ENCODE measurements at places on chromosomes 5 and 9.

DNA sequence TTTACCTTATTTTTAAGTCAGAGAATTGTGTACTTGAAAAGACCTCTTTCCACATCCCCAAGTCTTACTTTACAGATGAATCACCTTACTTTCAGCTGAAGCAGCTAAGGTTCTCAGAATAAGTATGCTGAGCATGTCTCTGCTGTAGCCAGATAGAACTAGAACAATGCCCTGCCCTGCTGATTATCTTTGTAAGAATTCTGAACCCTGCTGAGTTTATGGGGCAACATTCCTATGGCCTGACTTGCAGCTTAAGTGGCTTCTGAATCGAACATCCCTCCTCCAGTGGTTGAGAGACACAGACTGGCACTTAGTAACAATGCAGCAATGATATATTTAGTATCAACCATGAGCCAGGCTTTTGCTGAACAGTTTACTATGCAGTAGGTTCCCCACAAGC is 592.0 kb upstream of the WWC1 start:
- no peak for DNase-seq

DNA sequence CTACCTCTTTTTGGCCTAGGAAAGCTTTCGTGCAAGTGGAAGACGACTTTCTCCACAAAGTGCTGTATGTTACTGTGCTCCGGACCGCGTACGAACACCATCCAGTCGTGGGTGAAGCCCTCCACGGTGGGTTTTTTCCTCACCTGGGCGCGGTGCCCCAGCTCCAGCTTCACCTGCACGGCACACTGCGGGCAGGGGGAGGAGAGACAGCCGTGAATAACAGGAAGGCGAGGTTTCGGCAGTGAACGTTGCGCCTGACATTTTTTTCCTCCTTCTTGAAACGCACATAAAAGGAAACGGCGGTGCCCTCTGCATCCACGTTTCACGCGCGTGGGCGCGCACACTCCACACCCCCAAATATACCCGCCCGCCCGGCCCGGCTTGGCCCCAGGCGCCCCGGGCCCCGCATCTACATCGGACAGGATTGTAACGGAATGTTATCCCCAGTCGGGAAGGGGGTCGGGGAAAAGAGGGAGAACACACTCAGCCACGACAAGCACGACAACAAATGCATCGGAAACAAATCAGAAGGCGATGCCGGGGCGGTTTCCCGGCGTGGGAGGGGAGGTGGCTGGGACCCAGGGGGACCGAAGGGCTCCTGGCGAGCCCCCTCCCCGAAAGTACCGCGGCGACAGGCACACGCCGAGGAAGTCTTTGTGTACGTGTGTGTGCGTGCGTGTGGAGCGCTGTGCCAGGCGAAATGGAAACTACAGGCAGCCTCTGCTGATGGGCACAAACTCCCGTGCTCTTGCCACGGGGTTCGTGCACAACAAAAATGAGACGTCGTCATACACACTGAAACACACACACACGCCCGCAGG is 1.4 kb downstream of the MLLT3 start:
- DNase-seq: peak; percentile 17

DNA sequence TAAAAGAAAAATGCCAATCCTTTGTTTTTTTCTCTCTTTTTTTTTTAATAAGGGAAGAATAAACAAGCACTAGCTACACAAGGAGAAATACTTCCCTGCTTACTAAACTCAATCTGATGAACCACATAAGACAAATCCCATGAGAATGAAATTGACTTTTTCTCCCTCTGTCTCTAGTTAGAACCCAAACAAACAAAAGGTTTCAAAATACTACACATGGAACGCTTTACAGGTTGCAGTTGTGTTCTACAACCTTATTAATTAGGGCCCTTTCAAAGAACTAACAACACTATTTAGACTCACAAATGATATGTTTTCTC is 124.5 kb downstream of the PDE4D start:
- DNase-seq: no peak

DNA sequence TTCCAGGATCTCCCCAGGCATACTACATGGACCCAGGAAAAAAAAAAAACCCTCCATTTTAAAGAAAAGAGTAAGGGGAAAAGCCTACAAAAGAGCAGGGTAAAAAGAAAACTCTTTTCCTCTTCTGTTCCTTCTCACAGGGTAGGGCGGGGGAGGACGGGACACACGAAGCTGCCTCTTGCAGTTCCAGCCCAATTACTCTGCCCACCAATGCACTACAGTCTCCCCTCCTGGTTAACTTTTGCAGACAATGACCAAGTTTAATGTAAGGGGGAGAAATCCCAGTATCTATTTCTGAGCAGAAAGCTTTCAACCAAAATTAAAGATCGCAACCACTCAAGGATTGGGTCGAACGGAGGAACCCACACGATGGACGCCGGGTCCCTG is 1.3 kb downstream of the BRD3 start:
- no peak for DNase-seq

- no peak for DNase-seq
These were observed 22.7 kb upstream of the LECT2 start for GRCh38 chr5:135977375-135977928.

GRCh38 chr5:125267636-125268248 is 521.3 kb upstream of the ZNF608 start:
- DNase-seq: no peak

DNA sequence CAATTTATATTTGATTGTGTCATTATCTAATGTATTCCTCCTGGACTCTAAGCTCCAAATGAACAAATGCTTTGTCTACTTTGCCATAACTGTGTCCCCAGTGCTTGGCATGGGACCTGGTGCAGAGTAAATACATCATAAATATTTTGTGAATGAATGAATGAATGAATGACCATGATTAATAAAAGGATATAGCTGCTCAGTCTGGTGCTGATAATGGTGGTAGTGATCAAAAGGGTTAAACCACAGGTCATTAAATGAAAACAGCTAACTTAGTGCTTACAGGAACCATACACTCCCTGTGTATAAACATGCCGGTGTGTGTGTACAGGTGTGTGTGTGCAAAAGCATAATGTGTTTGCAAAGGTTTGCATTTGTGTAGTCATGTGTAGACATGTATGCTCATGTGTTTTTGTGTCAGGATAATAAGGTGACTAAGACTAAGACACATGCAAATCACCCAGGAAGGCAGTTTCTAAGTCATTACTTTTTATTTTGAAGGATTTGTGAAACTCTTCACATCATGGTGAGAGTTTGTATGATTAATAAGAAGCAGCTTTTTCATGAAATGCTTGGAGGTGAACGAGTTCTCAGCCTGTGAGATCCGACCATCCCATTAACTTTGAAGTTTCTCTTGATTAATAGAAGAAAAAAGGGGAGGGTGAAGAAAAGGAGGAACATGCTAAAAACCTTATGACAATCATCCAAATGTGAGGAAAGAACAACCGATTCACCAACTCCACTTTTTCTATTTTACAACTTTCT is 24.6 kb downstream of the SPARC start:
- no peak for DNase-seq

DNA sequence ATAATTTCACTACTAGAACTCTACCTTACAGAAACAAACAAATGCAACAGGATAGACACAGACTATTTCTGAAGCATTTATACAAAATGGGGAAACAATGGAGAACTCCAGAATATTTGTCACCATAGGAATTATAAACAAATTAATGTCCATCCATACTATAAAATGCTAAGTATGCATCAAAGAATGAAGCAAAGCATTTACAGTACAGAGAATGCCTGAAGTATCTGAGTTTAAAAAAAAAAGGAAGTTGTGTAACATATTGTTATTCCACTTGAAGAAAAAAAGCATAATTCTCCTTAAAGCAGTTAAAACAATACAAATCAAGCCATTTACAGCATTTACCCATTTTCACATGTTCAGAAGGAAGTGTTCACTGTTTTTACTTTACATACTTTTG is 53.0 kb downstream of the DROSHA start:
- no peak for DNase-seq

GRCh38 chr5:16178745-16179372 is 732 bp downstream of the MARCHF11 start:
- no peak for DNase-seq

- DNase-seq: no peak
These were observed 5.2 kb upstream of the RPL26L1 start for GRCh38 chr5:172953776-172954675.

DNA sequence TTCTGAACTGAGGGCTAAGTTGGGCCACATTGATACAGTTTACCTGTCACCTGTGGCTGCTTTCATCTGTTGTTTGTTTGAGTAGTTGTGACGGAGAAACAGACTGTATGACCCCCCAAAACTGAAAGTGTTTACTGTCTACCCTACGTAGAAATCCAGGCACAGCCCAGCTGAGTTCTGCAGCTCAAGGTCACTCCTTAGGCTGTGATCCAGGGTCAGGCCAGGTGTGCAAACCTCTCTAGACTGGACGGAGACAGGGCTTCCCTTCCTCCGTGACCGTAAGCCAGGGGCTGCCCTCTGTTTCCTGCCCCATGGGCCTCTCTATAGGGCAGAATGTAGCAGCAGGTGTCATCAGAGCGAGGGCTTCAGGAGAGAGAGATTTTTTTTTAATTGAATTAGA is 207.9 kb upstream of the OTULINL start:
- DNase-seq: no peak

DNA sequence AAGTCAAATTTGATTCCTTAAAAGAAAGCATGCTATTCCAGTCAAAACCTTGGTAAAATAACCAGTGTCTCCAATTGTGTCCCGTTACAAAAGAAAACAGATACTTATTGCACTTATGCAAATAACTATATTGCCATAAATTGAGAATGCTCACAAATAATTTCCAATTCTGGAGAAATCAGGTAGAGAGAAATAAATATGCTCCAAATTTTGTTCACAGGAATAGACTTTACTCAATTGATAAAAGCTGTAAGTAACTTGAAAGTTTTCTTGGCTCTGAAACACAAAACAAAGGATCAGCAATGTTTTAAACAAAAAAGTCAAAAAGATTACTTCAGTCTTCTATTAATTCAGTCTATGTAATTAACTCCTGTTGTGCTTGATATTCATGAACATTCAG is 7.8 kb upstream of the DTWD2 start:
- DNase-seq: no peak

DNA sequence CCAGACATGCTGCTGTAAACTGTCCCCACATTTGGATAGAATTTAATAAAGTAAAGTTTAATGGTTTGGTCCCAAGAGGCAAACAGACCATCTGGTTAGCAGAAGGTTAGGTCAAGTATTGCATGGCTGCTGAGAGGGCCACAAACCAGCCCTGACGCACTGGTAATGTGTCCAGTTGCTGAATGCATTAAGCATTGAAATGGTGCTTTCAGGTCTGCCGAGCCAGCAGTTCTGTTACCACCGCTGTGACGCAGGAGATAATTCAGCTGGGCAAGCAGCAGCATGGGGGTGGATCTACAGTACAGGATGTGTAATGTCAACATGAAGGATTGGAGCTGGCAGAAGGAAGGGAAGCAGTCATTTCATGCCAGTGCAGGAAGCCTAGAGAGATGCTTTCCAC is 16.0 kb downstream of the ZNF462 start:
- DNase-seq: peak; percentile 25

- no peak for DNase-seq
These were observed 13.2 kb upstream of the PPP1R2B start for GRCh38 chr5:156836846-156837245.

DNA sequence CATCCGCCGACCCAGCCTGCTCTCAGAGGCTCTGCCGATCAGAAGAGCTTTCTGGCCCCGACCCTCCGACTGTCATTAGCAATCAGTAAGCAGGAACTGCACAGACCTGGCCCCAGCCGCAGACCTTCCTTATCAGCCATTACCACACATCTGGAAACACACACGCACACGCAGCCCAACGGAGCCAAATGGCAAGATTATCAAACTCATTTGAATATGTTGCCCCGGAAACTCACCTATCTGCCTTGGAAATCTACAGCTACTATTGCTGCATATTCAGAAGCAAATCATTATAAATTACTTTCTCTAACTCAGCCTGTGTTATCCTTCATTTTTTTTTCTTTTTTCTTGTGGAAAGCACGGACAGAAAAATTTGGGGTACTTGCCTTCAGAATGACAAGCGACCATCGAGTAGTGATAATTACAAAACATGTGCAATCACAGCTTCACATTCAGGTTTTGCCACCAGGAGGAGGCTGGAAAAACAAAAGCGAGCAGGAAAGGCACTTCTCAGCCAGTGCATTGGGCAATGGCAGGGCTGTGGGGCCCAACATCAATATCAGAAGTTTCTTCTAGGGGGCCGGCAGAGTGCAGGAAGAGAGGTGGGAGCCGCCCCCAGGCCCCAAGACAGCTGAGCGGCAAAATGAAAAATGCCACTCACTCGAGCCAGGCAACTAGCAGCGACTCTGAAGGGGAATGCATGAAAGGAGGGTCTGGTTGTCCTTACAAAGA is 122.3 kb downstream of the VAV2 start:
- no peak for DNase-seq

DNA sequence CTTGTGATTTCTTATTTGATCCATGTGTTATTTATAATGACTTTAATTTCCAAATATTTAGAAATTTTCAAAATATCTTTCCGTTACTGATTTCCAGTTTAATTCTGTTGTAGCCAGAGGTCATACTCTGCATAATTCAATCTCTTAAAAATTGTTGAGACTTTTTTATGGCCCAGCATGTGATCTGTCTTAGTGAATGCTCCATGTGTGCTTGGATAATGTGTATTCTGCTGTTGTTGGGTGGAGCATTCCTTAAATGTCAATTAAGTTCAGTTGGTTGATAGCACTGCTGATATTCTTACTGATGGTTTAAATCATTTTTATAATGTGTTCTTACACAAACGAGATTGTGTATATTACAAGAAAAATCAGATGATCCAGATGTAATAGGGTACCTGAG is 180.8 kb downstream of the RGS3 start:
- no peak for DNase-seq

GRCh38 chr5:50700706-50701105 is 34.3 kb downstream of the PARP8 start:
- no peak for DNase-seq

DNA sequence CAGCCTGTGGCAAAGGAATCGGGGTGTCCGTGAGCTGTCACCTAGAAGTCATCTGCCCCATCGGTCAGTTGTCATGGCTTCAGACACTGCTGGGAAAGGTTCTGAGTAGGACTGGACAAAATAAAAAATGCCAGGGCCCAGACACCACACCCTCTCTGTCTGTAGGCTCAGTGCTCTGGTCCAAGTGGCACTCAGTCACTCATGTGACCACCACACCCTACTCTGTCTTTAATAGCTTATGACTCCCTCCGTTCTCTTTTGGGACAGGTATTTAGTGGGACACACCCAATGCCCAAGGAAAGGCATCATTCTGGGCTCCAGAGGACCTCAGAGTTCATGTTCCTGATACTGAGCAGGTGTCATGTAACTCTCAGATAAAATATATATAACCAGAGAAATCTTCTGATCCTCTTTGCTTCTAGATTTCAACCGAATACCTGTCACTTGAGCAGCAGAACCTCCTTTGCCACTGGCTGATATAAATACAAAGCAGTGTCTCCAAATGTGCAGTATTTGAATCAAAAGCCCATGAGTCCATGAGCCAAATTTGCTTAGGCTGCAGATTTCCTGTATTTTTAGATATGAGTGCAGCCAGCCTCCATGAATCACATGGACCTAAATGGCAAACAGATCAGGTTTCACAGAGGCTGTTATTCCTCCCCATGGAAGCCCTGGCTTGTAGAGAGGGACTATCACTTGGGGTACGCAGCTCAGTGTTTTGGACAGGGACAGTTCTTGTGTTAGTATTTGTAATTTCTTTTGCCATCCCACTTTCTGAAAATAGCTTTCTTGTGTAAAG is 272.0 kb downstream of the ARHGAP26 start:
- peak; percentile 89 for DNase-seq

GRCh38 chr9:110389148-110389750 is 51.6 kb upstream of the TXNDC8 start:
- DNase-seq: no peak

- no peak for DNase-seq
These were observed 489.8 kb downstream of the SEMA5A start for GRCh38 chr5:9056046-9056445.

- peak; percentile 72 for DNase-seq
These were observed 2.7 kb upstream of the PCDH12 start for GRCh38 chr5:141960449-141961323.
